ENCODE measurements at places on chromosomes 2 and 18.

GRCh38 chr2:142190805-142191204 is 60.0 kb upstream of the LRP1B start:
- DNase-seq, result no peak

DNA sequence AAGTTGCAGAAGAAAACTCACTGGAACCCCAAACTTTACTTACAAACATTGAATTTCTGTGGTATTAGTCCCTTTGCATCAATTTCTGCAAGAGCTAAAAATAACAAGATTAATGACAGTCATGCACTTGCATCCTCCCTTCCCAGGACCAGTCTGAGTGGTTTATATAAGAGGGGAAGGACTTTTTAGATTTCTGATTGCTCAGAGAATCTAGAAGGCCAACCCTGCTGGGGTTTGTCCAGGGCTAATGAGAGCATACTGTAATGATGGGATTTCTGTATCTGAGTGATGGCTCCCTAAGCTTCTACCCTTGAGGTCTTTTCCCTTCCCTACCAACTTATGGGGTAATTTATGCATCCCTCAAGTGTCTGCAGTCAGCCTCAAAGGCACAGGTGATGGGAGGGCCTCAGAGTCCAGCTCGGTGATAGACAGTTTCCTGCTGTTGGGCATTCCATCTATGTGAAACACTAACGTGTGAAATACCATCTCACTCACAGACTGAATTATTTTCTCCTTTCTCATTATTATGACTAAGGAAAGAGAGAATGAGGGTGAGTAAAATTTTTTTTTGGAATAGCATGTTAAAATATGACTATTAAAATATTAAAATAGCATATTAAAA is 556.3 kb downstream of the RIT2 start:
- no peak for DNase-seq

GRCh38 chr2:217840522-217840921 is 162.3 kb downstream of the TNS1 start:
- no peak for DNase-seq

GRCh38 chr2:61425605-61426155 is 45.2 kb downstream of the USP34 start:
- no peak for DNase-seq

- DNase-seq, result no peak
These were observed 623.2 kb upstream of the ID2 start for GRCh38 chr2:8058652-8059051.

- no peak for DNase-seq
These were observed 45.8 kb downstream of the TTR start for GRCh38 chr18:31637445-31637844.

GRCh38 chr18:36634573-36635216 is 194.1 kb downstream of the TPGS2 start:
- DNase-seq, result no peak

DNA sequence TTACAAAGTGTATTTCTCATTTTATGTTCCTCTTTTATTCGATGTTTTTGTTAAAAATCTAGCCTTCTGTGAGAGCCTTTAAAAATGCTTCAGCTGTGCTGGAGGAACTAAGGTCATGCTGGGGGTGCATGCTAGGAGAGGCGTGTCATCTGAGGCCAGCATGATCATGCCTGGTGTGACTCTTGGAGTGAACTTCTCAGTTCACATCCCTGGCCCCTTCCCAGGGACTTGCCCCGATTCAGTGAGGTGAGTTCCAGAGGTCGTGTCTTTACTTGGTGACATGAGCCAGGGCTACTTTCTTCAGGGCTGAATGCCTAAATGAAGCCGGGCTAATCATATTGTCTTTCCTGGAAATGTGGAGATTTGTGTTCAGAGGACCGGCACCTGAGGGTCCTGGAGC is 264.9 kb downstream of the MREG start:
- DNase-seq, result no peak

DNA sequence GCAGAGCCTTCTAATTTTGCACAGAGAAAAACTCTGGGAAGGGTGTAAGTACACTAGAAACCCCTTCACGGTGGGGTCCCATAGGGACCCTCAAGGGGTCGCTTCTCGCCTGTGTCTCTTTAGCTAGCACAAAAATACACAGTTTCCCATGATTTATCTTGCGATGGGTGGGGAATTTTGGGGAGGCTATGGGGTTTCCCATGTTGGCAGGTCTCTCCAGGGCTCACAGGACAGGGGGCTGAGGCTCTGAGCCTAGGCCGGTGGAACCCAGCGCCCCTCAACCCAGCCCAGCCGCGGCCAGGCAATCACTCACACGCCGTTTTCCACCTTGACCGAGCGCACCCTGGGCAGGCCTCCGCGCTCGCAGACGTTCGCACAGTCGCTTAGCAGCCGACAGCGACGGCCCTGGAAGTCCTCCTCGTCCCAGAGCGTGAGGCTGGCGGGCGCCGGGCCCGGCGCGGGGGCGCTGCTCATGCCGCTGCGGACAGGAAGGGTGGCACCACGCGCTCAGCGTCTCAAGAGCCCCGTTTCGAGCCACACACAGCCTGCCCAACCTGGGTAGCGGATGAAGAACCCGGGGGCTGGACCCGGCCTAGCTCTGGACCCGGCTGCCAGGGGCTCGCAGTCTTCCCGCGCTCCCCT is 398 bp downstream of the CRYBA2 start:
- DNase-seq, result no peak

DNA sequence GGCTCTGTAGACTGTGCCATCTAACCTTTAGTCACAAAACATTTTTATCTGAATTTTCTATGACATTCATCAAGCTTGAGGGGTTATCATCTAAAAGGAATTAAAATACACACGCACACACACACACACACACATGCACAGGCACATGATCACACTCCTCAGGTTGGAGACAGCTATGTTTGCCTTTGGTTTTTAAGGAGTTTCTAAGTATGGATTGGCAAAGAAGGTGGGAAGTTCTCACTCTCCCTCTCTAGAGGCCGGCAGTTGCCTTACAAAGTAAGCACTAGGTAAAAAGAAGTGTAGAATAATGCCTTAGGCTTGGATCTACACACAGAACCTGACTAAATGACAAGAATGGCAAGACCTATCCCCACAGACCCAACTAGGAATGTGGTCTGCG is 437.1 kb downstream of the ZEB2 start:
- DNase-seq, result no peak

GRCh38 chr18:37253394-37254235 is 312.0 kb downstream of the CELF4 start:
- no peak for DNase-seq

- no peak for DNase-seq
These were observed 18.8 kb downstream of the COA5 start for GRCh38 chr2:98589489-98589888.

DNA sequence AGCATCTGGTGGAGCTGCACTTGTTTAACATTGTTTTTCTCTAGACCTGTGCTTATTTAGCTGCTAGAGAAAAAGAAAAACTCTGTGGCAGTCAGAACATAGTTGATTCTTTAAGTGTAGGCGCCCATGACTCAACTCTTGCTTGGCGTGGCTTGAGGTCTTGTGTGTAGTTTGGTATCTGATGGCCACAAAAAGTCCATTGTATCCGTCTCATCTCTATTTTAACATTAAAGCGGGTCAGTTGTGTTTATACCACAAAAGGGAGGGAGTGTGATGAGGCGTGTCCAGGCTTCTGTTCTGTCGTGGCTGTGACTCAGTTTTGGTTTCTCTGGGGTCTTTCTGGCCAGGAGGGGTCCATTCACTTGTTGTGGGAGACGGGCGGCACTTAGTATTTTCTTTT is 24.2 kb upstream of the UGT1A8 start:
- no peak for DNase-seq

DNA sequence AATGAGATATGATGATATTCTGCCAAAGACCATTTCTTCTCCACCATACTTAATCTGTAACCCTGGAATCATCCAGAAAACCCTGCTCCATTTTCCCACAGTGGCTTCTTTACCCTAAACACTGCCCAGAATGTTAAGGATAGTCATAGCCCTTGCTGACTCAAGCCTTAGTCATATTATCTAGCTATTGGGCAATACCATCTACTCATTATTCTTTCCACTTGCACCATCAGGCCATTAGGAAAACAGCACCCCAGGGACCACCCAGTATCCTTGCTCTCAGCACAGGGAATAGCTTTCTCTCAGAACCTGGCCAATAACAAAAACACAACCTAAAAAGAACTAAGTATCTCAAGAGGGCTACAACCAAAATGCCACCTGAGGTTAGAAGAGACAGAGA is 445.7 kb upstream of the SLC14A2 start:
- no peak for DNase-seq

GRCh38 chr2:141522048-141522447 is 608.8 kb downstream of the LRP1B start:
- DNase-seq, result no peak

DNA sequence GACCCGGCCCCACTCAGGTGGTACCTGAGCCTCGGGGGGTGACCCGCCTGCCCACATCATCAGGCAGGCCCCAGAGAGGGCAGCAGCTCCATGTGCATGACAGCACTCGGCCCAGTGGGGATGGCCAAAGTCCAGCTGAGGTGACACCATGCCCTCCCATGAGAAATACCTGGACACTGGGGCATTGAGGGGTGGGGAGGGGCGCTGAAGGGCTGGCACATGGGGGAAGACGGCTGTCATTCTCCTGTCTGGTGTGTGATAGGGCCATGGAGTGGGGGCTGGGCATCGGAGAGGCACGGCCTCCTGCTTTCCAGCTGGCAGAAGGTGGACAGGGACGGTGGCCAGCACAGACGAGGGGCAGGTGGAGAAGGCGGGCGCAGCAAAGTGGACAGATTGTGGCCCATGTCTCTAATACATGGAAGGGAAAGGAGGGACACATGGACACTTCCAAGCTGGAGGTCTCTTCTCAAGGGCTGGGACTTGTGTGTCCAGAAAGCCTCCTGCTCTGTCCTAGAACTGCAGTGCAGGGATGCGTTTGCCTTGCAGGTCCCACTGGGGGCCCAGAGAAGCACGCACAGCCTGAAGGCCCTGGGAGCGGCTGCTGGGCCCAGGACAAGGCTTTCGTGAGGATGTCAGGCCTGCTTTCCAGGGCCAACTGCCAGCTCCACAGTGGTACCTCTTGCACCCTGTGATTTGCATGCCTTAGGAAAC is 302.2 kb downstream of the NDUFA10 start:
- no peak for DNase-seq

DNA sequence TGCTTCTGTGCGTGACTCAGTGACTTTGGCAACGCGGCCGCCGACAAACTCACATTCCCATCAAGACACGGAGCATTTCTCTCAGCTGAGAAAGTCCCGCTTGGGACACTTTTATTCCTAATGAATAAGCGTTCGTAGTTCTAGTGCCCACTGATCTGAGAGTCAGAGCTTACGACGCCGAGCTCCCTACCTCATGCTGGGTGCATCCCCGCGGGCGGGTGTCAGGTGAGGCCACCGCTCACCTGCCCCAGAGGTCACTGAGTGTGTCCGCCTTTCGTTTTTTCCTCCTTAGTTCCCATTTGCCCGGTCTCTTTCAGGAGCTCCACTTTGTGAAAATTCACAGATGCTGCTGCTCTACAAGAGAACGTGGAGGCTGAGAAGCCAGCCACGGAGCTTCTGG is 43.6 kb upstream of the TMEM18 start:
- no peak for DNase-seq

- no peak for DNase-seq
These were observed 12.6 kb downstream of the MC5R start for GRCh38 chr18:13836559-13836958.

DNA sequence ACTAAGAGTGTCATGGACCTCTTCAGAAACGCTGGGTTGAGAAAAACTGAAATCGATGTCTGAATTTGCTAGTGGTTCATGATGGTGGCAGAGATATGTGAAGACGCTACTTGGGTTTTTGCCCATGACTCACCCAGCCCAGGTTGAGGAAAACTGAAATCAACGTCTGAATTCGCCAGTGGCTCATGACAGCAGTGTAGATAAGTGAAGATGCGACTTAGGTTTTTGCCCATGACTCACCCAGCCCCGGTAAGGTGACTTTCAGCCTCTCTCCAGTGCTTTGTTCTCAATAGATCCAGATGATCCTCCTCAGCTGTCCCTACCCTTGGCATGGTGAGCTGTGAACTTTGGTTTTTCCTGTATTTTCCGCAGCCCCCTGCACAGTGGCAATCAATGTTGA is 105.3 kb upstream of the SIX3 start:
- no peak for DNase-seq

GRCh38 chr2:15986068-15986560 is 45.8 kb downstream of the MYCN start:
- no peak for DNase-seq

DNA sequence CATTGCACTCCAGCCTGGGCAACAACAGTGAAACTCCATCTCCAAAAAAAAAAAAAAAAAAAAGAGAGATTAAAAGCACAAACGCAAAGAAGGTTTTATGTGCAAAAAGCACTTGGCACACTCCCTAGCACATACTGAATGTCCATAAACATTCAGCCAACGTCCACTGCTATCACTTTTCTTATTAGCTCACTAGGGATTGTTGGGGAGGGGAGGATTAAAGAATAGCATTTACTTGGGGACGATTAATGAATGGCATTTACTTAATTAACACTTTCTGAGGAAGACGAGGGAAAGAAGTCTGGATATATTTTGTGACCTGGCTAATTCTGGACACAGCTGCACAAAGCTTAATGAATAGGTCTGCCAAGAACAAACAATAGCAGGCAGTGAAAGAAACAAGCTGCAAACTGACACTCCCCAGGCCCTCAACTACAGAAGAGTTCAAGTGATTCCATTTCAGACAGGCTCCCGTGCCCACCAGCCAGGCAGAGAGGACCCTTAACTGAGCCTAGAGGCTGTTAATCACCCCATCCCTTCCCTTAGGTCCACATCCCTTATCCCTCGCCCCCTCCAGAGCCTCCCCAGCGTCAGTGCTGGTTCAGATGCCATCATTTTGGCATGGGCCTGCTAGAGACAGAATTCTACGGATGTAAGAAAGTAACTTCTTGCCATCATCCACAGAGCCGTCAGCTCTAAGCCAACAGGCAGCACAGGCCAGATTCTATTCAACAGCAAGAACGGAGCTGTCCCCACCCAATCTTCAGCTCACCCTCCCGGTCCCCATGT is 7.4 kb downstream of the CYB5A start:
- DNase-seq, result no peak

GRCh38 chr2:54191361-54192135 is 64.5 kb downstream of the TSPYL6 start:
- DNase-seq, result no peak

GRCh38 chr18:9738266-9738969 is 30.3 kb downstream of the RAB31 start:
- no peak for DNase-seq

DNA sequence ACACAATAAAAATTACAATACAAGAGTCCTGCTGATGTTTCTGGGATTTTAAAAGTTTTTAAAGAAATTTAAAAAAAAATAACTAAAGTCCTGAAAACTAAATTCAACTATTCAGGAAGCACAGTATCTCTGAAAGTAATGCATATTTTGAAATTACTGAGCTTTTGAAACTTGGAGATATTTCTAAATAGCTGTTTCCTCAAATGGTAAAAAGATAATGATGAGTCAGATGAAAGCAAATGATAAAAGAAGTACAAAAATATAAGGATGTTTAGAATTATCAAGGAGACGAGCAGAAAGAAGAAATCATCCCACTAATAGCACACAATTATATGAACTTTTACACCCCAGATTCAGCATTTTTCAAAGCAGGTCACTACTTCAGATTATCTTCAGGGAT is 90.2 kb upstream of the SLC25A52 start:
- DNase-seq, result no peak
